ENCODE measurements at places on chromosomes 3 and 15.

DNA sequence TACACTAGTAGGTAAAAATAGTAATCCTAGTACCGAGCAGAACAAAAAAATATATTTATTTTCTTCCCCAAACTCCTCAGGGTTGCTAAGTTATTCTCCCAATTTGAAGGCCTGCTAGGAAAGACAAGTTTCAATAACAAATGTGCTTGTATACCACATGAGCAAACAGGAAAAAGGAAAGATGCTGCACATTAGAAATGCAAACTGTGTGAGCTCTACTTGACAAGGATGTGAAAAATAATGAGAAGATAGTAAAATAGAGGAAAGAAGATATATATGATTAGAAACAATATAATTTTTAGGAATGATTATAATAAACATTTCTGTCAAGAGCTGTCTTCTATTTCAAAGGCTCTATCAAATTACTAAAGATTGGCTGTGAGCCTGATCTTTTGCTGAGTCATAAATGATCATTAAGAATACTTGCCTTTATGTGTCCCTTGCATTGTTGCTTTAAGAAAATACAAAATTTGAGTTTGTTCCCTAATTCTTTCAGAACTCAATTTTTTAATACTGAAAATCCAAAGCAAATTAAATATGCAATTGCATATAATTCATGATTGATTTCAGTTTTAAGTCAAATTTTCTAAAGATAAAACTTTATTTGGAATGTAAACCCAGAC, 174.2 kb downstream of the NEK10 start:
- DNase-seq, result no peak

DNA sequence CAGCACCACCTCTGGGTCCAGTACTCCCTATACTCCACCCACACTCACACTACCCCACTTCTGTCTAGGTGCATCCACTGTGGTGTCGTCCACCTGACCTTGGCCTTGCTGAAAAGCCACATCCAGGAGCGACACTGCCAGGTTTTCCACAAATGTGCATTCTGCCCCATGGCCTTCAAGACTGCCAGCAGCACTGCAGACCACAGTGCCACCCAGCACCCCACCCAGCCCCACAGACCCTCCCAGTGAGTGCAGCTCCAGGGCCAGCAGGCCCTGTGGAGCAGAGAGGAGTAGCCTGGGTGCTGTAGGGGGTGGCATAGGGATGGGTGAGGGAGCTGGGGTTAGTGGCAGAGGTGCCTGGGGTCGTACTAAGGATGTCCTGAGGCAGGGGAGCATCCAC, 19.4 kb upstream of the ALPK3 start:
- DNase-seq, result peak; percentile 19

DNA sequence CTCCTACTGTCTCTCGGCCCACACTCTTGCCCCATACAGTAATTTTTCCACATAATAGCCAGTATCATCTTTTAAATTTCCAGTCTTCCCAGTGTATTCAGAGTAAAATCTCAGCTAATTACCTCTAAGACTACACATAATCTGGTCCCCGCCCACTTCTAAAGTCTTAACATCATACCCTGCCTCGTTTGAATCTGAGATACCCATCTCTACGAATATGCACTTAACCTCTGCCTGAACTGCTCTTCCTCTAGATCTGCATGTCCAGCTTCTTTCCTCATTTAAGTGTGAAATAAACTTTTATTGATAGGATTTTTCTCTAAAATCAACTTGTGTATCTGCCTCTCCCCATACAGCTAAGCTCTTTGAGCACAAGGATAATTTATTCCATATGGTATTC, 34.6 kb downstream of the COPS2 start:
- DNase-seq, result no peak

GRCh38 chr15:39582977-39583595, 2.2 kb downstream of the THBS1 start:
- no peak for DNase-seq

DNA sequence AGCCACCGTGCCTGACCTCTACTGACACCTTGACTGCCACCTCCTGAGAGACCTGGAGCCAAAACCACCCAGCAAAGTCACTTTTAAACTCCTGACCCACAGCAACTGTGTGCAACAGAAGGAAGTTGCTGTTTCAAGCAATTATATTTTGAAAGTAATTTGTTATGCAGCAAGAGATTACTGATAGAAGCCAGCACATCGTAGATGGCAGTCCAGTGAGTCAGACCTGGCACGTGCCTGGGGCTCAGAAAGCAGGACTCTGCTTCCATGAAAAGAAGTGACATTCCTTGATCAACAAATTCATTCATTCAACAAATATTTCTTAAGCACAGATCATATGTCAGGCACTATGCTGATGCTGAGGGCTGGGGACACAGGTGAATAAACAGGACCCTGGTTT, 5.7 kb upstream of the CSPG4 start:
- DNase-seq, result no peak

GRCh38 chr3:172606021-172606420, 82.8 kb upstream of the TNFSF10 start:
- DNase-seq, result no peak

DNA sequence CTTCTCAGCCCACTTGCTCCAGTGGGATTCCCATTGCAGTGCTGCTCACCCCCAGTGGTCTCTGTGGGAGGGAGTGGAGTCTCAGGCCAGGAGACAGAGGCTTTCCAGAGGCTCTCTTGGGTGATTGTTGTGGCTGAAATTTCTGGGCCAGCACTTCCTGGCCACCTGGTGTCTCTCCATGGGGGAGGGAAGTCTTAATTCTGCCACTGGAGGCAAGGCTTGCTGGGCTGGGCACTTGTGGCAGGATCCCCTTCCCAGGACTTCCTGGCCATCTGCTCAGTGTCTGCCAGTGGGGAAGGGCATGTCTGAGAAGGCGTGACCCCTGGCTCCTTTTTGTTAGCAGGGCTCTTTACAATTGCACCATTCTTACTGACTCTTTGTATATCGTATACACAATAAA, 351.8 kb downstream of the GABRB3 start:
- DNase-seq, result no peak

- DNase-seq, result no peak
Measured at GRCh38 chr3:4587061-4587837, 94.1 kb downstream of the ITPR1 start.

All from Peyer's patch (tissue), 4 donors.